NCI-H2081 (cell line): ENCODE measurements at places on chromosomes 7 and 10.

DNA sequence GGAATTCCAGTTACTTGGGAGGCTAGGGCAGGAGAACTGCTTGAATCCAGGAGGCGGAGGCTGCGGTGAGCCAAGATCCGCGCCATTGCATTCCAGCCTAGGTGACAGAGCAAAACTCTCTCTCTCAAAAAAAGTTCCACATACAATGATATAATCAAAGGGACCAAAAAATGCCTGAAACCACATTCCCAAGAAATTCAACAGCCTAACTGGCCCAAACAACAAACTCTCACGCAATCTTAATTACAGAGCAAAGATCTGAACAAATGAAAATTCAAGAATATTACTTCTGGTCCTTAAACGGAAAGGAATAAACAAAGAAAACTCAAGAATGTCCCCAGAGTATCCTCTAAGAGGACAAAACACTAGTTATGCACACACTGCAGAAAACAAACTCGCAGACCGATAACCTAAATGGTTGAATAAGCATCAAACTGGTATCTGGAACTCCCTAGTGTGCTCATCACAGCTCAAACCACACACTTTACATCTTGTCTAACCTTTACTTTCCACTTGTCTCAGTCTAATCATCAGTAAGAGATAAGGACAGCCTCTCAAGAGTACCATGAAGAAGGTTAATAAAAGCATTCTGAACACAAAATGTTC lies 3.7 kb downstream of the OGA start:
- DNase-seq = no peak

GRCh38 chr10:128631801-128632241 lies 505.6 kb upstream of the MKI67 start:
- DNase-seq = no peak

- no peak for DNase-seq
Observed at GRCh38 chr10:74543276-74543675, 283.1 kb upstream of the KAT6B start.

DNA sequence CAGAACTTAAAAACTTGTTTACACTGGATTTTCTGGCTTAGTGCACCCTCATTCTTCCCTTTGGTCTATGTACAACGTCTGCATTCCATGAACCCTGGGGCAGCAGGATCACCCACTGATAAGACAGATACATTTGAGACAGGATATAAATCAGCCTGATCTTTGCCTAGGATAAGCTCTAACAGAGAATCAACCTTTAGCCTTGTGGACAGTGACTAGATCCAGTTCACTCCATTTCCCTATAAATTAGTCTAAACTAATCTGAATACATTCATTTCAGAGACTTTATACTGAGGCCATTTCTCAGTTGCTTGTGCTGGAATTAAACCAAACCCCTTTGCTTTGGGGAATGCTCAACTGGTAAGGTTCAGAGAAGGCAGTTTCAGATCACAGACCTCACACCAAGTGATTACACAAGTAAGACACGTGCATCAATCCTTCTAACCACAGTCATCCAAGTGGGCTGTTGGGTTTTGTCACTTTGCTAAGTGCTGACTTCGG lies 639.8 kb upstream of the FZD8 start:
- DNase-seq = no peak

DNA sequence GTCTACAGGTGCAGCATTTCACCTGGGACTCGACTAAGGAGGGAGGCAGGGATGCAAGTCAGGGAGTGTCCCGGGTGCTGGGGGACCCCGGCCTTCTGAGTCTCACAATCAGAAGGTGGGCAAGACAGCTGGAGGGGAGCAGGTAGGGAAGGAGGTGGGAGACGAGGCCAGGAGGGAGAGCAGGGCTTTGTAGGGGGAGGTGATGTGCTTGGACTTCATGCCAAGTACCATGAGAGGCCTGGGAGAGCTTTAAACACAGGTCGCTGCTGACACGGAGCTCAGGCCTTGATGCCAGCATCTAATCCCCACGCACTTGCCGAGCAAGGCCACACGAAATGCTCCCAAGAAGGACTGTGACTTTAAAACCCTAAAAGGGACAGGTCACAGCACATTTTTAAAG lies 244.7 kb downstream of the ADARB2 start:
- no peak for DNase-seq

- no peak for DNase-seq
Observed at GRCh38 chr7:99409192-99409572, 413 bp downstream of the BUD31 start.

- no peak for DNase-seq
Observed at GRCh38 chr10:36670621-36671402, 454.6 kb upstream of the ANKRD30A start.

DNA sequence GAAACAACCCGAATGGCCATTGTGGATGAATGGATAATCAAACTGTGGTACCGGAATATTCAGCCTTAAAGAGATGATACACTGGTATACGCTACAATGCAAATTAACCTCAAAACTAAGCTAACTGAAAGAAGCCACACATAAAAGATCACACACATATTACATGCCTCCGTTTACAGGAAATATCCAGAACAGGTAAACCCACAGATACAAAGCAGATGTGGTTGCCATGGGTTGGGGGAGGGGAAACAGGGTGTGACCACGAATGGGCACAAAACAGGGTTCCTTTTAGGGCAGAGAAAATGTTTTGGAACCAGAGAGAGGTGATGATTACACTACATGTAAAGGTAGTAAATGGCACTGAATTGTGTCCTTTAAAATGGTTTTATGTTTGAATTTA lies 16.6 kb downstream of the ESYT2 start:
- DNase-seq = no peak

DNA sequence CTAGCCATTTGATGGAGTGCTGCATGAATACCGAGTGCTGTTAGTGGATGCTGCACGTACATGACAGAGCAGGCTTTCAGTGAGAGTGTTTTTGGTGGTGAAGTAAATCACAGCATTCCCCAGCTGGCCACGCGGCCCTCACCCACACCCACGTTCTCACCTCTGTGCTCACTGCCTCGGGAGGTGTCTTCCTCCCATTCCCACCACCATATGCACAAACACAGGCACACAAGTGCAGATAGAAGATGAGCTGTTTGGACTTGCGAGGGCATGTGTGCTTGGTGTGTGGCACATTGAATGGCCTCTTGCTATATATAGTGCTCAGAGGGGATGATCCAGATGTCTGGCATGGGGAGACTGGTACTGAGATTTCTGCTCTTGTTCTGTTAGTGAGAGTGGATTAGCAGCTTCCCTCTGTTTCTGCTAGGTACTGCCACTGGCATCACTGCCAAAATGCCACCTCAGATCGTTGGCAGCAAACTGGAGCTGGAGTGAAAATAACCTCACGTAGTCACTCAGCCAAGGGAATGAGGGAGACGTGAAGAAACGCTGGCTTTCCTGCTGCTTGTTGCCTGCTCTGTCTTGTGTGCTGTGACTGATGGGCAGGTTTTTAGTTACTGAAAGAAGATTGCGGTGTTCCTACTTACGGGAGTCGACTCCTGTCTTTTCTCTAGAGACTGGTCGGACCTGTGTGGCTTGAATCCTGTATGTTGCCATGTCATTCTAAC lies 19.1 kb downstream of the DNAJB6 start:
- no peak for DNase-seq

DNA sequence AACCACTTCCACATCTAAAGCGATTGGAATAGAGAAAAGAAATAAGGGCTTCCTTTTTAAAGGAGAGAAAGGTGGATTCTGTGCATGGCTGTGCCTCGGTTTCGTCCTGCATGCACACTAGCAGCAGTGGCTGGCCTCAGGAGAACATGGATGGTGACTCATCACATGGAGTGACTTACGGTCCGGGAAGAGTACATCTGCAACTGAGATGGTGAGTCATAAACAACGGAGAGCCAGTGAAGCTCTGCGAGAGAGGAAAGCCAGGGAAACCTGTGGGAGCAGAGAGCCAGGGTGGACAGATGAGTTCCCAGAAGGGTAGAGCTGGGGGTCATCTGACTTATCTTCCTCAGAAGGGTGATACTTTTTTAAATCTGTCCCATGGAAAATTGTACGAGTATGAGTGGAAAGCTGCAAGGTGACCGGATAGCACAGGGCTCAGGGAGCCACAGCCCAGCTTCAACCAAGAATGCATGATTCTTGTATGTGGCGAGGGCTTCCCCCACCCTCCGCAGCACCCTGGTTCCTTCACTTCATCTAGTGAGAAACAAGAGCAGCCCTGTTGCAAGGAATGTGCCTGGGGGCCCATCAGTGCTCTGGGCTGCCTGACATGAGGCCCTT lies 259.1 kb downstream of the KLF6 start:
- DNase-seq = no peak

DNA sequence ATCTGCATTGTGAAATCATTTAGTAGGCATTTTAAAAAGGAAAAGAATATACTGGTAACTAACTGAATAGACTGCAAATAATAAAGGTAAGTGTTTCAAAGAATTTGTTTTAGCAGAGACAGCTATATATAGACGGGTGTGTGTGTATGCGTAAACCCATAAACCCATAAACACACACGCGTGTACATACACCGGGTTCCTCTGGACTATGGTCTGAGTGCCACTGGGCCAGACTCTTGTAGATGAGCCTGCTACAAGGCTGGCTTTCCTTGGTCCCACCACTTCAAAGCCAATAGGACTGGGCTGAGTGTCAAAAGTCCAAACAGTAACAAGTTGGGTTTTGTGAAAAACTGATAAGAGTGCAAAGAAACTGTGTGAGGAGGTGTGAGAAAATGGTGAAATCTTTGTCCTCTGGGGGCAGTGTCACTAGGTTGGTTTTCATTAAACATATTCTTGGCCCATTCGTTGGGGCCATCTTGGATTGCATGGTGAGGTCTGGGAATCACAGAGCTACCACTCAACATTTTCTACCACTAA lies 39.8 kb downstream of the GNA12 start:
- no peak for DNase-seq

DNA sequence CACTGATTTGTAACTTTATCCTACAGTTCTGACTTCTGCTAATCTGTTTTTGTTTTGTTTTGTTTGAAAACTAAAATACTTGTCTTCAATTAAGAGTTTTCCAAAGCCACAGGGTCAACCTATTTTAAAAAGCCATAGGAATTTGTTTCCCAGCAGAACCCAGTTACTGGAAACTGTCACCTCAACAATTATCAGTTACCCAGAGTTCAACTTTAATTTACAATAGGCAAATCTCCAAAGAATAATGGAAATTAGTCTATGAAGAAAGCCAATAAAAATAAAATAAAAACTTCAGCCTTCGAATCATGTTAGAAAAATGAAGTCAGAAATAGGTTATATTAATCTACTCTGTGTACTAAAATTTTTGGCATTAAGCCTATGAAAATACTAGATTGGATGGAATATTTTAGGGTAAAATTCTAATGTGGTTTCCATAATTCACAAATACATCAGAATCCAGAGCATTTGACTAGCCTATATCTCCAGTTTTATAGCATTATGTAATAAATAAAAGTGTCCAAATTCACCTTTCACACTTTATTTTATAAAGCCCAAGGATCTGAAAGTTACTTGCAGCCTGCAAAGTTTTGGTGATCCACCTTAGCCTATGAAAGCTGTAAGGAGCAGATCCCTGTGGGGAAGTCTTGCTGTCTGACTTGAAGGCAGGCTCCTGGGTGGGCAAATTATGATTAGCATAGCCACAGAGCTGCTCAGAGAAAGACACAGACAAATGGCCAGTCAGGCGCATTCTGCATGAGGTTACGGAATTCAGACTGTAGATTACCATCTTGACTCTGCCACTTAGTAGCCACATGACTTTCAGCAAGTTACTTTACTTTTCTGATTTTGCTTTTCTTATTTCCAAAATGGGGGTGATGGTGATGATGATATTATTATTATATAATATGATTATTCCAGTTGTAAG lies 250.0 kb upstream of the HGF start:
- DNase-seq = no peak

- DNase-seq = no peak
Observed at GRCh38 chr10:28903063-28903462, 225.7 kb downstream of the BAMBI start.

GRCh38 chr7:50762337-50762736 lies 20.4 kb downstream of the GRB10 start:
- DNase-seq = no peak

DNA sequence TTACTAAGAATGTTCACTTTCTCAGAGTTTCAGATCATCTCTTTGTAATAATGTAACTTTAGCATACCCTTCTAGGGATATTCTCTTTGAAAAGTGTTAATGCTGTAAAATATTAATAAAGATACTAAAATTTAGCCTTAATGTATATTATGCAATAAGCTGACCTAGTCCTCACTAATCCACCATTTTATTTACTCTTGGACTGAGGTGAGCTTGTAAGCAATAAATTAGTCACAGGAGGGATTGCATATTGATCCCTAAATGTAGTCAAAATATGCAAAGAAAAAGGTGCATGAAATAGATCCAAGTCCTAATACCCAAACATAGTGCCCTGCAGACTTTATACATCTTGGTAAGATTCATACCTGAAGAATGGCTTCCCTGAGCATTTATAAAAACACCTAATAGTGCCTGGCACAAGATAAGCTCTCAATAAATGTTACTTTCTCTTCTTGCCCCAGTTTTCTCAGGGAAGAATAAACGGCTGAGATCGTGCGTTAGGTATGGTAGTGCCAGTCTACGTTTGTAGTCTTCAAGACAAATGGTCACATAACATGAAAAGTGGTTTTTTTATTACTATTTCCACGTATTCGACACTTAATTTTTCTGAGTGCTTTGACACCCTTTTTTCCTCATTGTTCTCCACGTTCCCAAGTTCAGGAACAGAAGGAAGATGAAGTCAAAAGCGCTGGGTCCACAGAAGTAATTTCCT lies 14.3 kb downstream of the INSIG1 start:
- DNase-seq = no peak

GRCh38 chr10:72034040-72034499 lies 54.3 kb downstream of the SPOCK2 start:
- DNase-seq = no peak

DNA sequence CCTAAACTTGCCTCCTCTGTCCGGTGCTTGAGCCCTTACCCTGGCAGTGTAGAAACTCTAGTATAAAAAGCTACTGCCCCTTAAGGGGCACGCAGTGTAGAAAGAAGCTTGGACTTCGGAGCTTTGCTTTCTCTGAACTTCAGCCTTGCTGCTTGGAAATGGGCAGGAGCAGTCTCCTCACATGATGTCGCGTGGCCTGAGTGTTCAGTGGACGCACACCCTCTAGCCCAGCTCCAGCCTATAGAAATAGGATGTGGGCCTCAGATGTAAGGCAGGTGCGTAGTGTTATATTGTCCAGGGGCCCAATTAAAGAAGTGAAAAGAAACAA lies 98.2 kb upstream of the PCBD1 start:
- DNase-seq = no peak
